T follicular helper cell (primary cell): ENCODE measurements at places on chromosomes 3 and 15.

DNA sequence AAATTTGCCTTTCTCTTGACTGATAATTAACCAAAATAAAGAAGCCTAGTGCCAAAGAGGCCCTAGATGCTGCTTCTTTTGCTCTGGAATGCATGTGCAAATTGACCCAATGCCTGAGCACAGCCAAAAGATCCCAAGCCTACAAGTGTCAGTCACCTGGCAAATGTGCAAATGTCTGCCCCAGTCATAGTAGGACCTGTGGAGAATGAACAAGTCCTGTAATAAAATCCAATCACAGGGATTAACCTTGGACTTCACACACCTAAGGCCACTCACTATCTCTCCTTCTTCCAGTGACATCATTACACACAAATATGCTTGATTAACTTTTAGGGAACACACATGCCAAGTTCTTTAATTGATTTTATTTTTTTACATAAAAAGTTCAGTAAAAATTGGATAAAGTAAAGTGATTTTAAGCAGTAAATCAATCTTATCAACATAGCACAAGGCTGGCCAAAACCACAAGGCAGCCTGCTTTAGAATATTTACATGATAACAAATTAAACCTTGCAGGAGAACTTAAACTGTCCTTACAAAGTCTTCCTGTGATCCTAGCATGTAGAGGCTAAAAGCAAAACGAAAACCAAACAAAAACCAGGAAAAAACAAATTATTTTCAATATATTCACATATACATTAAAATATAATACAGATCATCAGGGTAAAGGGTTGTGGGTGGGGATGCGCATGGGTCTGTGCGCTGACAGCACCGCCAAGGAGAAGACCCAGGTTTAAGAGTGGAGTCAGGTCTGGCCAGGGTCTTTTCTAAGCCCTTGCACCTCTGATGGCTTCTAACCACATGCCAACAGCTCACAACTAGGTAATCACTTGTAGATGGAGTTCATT is 36.8 kb downstream of the NBEAL2 start:
- DNase-seq, result no peak

GRCh38 chr15:81783586-81783985 is 262.2 kb downstream of the MEX3B start:
- no peak for DNase-seq

DNA sequence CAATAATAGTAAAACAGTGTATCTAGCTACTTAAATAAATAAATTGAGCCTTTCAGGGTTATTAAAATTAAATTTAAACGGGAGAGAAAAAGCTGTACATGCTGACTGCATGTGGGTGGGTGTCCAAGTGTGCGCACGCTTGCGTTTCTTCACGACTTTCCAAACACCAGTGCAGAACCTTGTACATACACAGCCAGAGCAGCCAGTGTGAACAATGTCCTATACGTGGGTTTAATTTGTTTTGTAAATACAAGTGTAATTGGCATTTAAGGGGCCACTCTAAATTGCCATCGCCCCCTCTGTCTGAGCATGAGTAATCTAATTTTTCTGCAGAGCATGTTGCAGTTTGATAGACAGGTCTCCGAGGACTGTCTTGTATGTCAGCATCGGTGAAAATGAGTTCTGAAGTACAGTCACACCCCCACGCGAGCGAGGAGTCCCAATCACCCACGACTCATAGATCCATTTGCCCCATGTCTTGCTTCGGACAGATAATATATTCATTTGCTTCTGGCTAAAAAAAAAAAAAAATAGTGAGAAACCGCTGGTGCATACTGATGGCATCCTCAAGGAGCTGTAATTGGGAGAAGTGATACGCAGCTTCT is 121.8 kb upstream of the ARRDC4 start:
- DNase-seq, result no peak

DNA sequence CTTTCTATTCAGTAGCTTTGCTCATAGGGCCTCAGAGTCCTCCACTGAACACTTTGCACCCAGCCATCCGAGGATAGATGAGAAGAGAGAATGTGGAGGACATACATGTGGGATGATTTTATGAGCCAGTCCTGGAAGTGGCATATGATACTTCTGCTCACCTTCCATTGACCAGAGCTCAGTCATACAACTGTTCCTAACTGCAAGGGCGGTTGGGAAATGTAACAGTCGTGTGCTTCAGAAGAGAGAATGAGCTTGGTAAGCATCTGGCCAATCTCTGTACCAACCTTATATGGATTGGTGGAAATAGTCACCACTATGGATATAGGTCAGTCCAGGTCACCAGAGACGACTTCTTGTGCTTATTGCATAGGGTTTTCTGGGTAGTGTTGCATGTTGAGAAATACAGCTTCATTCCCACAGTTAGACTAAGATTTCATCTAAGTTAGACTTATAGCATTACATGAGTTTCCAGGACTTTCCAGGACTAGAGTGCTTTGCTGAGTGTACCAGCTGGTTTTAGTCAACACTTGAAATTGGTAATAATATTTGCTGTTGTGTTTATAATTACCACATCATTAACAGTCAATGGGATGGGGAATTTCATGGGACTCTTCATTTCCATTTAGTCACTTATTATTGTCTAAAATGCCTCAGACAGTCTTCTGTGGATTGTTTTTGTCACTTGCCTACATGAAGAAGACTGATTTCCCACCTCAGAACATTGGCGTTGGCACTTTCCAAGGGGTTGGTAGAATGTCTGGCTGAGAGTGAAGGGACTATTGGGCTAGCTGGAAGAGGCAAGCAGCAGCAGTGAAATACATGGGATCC is 214.5 kb upstream of the ROPN1 start:
- DNase-seq, result no peak

DNA sequence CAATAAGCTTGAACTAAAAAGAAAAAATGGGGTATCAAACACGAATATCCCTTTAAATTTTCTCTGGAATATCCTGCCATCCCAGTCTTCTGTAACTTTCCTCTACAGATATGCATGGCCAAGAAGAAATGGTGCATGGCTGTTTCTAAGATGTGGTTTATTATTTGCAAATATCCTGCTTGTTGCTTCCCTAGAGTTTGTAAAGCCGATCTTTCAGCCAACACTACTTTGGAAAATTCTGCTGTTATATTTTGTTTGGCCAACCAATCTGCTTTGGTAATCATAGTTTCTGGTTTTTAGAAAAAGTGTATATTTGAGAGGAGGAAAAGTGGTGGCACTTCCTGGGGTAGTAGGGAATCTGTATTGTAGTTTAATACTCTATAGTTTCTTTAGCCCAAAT is 13.9 kb downstream of the PHLDB2 start:
- DNase-seq, result no peak
